ENCODE measurements at places on chromosomes 7 and 10.
A peak's percentile ranks its signal among the peaks of the same experiment; 100 is the strongest.

GRCh38 chr7:131591687-131592319 lies 35.4 kb upstream of the PODXL start:
- no peak for DNase-seq

GRCh38 chr7:13062631-13063030 lies 375.2 kb downstream of the ARL4A start:
- DNase-seq = no peak

DNA sequence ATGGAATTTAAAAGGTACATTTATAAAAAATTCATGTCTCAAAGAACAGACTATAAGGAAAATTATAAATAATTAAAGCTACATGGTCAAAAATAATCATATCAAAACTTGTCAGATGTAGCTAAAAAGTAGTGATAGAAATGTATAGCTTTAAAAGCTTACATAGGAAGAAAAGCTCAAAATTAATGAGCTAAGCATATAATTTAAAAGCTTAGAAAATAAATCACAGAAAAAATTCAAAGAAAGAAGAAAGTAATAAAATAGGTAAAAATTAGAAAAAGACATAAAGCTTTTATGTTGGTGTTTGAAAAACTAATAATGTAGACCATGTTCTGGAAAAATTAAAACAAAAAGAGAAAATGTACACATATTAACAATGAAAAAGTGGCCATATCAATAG lies 5.3 kb downstream of the TCAF1 start:
- DNase-seq = no peak

DNA sequence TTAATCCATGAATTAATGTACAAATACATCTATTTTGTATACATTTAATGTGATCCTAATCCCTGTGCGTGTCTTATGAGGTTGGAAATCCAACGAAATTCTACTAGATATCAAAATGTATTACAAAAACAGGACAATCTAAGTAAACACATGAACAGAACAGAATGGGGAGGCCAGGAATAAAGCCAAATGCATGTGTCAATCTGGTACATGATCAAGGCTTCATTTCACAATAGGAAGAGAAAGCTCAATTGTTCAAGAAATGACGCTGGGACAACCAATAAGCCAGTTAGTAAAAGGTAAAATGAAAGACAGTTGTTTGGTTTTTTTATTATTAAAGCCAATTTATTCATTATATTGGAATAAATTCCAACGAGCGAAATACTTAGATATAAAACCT lies 83.0 kb downstream of the COL13A1 start:
- DNase-seq = no peak

GRCh38 chr7:78770422-78771410 lies 682.8 kb downstream of the MAGI2 start:
- DNase-seq = no peak

DNA sequence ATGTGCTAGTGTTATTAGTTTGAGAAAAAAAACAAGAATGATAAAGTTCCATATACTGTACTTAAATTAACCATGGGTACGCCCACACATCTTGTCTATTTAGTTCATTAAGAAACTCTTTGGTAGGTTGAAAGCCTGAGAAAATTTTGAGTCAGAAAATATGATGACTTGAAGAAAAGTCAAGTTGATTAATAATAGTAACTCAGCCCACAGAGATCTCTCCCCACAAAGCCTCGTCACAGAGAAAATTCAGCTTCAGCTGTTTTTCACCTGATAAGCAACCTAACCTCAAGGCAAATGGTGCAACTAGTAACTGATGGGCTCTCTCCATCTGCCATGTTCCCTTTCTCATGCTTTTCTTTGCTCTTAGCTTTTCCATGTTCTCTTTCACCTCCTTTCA lies 1021.6 kb downstream of the GATA3 start:
- no peak for DNase-seq

- DNase-seq = no peak
Measured at GRCh38 chr7:30563326-30563942, 31.2 kb upstream of the GARS1 start.

GRCh38 chr7:108090791-108091460 lies 39.2 kb downstream of the LAMB4 start:
- no peak for DNase-seq

GRCh38 chr10:121069061-121069850 lies 218.1 kb downstream of the WDR11 start:
- DNase-seq = no peak

GRCh38 chr7:143413123-143413522 lies 4.5 kb upstream of the EPHA1 start:
- no peak for DNase-seq

- no peak for DNase-seq
Measured at GRCh38 chr10:79380946-79381721, 33.9 kb downstream of the PPIF start.

DNA sequence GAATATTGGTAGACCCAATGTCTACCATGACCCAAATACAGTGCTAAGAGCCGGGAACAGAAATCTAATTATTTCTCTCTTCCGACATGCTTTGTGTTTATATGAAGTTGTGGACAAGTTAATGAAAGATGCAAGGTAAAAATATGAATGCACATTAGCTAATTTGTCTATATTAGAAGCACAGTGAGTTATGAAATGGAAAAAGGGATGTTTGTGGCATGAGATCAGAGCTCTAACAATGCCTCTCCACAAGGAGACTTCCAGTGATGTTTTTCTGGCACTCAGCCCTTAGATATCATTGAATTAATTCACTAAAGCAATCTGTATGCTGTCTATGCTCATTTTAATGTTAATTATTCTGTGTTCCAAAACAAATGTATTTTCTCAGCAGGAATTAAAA lies 897.2 kb downstream of the CNTNAP2 start:
- DNase-seq = no peak

GRCh38 chr10:102982296-102982695 lies 64.2 kb downstream of the CNNM2 start:
- DNase-seq = no peak

GRCh38 chr10:79320820-79321493 lies 26.3 kb upstream of the PPIF start:
- peak; percentile 78 for DNase-seq

DNA sequence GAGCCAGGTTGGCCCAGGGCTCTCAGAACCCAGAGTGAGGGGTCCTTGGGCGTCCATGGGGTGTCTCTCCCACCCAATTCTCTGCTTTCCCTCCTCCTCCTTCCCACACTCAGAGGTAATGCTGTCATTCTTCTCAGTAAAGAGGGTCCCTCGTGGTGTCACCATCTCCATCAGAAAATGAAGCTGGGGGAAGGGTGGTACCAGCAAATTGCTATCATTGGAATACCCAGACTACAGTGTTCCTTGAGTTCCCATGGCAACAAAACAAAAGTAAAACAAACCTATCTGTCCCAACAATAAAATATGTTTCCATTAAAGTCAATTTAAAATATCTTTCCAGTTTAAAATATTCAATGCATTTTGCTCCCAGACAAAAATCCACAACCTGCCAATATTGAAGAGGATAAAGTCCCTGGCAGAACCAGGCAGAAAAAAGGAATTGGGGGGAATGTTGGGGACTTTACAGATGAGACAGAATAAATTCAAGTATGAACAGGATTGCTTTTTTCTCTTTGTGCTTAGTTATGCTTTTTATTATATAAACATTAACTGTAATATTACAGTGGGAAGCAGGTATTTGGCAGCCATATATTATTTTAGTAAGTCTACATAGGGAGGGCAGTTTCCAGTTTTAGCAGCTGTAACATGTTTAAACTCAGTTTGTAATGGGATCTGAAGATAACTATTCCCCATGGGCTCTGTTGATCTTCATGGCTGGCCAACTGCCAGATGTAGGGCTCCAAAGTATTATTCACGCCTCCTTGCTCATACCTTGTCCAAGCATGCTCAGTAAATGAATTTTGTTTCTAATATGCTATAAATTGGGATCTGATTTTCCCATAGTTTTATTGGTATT lies 182.1 kb downstream of the ARID5B start:
- DNase-seq = no peak

GRCh38 chr7:94047956-94048355 lies 43.8 kb upstream of the BET1 start:
- DNase-seq = no peak

GRCh38 chr10:30438021-30438850 lies 4.3 kb downstream of the MAP3K8 start:
- no peak for DNase-seq

DNA sequence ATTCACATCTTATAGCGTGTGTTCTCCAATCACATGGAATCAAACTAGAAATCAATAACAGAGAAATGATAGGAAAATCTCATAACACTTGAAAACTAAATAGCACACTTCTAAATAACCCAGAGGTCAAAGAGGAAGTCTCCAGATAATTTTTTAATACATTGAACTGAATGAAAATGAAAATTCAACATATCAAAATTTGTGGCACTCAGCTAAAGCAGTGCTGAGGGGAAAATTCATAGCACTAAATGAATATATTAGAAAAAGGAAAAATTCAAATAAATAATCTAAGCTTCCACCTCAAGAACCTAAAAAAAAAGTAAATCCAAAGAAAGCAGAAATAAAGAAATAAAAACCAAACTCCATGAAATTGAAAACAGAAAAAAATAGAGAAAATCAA lies 17.3 kb downstream of the CALML3 start:
- no peak for DNase-seq

DNA sequence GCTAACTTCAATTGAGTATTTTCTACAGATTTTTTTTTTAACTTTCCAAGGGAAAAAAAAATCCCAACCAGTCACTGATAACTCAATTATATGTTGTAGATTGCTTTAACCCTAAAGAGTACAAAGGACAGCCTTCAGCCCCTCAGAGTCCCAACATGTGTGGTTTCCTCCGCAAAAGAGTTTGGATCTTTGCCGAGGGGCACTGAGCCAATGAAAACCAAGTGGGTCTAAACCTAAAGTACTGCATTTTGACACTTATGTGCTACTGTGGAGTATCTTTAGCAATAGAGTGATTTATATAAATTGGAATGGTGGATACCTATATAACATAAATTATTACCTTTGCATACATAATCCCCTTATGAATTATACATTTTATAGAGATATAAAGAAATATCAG lies 91.5 kb downstream of the SEMA3D start:
- no peak for DNase-seq

DNA sequence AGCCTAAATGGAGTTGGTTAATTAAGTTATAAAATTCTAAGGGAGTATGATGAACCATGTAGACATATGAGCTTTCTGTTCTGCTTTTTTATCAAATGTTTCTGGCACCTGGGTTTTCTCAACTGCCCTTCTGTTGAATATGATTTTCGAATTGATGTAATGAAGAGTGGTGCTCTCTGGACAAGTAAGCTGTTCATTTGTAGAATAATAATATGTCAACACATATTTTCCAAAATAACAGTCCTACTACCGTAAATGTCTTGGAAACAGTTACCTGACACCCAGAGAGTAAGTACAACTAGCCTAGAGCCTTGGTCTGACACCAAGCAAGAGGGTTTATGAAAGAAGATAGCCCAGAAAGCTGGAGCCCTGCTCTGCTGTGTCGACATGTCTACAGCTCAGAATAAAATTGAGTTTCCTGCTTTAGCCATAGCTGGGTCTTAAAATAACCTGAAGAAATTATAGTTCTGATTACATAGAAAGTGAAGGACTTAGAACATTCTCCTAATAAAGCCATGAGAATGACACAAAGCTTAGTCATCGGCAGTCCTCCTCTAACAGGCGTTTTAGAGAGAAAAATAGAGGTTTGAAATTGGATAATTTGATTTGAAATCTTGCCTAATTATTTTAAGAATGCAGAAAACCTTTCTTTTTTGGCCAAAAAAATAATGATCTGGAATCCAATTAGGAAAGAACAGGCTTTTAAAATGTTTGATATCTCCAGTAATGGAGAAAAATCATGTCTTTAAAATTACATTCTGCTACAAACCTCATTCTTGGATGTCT lies 25.1 kb downstream of the HDAC9 start:
- peak; percentile 10 for DNase-seq

DNA sequence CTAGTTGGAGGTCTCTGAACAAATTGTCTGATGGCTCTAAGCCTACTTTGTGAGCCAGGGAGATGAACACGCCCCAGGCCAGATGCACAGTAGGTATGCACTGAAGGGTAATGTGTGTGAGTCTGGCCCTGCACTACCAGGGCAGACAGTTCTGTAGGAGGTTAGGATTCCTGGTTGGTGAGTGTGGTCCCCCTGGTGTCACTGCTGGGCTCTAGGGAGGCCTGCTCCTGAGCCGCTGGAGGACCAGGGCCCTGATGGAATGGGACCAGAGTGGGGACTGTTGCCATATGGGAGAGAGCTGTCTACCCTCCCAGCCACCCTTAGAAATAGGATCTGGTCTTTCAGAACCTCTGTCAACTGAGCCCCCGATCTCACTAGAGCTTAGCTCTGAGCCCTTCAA lies 42.0 kb downstream of the CDH23 start:
- no peak for DNase-seq

All from AG08396 (cell line).